NCI-H446 (cell line): ENCODE measurements at places on chromosomes 13 and 19.

- no peak for DNase-seq
Observed at GRCh38 chr13:109870274-109870673, 83.9 kb upstream of the IRS2 start.

DNA sequence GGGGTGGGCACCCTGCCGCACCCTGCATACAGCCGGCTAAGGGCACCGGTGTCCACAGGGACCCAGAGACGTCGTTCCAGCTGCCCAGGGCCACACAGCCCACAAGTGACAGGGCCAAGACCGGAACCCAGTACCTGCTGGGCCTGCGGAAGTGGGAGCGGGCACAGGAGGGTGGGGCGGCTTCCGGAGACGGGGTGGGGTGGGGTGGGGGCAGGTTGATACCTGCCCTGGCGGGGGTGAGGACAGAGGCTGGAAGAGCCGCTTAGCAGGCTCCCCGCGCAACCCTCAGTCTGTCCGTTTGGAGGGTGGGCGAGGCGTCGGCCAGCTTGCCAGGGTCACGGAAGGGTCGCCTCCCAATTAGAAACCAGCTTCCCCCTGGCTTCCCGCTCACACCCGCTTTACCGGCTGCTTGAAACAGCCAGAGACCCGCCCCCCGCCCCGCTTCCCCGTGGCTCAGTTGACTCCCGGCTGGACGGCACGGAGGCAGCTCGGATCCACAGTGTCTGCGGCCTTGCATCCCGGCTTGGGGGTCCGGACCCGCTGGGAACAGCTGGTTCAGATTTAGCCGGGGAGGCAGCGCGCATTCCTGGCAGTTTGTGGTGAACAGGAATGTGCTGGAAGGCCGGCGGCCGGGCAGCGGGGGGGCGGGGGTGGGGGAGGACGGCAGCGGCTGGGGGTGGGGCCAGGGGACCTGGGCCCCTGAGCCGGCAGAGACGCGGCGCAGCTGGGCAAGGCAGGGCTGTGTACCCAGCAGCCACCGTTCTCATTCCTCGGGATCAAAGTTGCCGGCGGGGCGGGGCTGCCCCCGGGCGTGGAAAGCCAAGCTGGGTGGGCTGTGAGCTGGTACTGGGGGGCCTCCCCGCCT is 1.9 kb downstream of the CNN2 start:
- no peak for DNase-seq

GRCh38 chr13:25872481-25873241 is 179.2 kb downstream of the SHISA2 start:
- DNase-seq: no peak

DNA sequence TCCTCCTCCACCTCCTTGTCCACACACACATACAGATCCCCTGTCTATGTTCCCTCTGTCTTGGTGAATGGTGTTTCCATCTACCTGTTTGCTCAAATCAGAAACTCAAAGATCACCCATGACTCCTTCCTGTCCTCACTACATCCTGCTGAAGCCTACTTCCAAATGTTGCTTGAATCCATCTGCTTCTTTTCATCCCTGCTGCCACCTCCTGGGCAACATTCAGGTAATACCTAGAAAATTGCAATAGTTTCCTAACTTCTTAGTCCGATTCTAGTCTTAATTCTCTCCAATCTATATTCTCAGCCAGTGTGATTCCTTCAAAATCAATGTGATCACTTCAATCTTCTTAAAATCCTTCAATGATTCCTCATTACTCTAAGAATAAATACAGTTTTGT is 155.5 kb upstream of the STARD13 start:
- DNase-seq: peak; percentile 19

- DNase-seq: peak; percentile 77
Observed at GRCh38 chr19:8505680-8506401, 3.4 kb upstream of the PRAM1 start.
